Stimulated activated CD4-positive, alpha-beta T cell treated with anti-CD3 and anti-CD28 coated beads, Interleukin-4, amount 100 ng/mL, for 24 hours (primary cell): ENCODE measurements at places on chromosomes 5 and 9.

DNA sequence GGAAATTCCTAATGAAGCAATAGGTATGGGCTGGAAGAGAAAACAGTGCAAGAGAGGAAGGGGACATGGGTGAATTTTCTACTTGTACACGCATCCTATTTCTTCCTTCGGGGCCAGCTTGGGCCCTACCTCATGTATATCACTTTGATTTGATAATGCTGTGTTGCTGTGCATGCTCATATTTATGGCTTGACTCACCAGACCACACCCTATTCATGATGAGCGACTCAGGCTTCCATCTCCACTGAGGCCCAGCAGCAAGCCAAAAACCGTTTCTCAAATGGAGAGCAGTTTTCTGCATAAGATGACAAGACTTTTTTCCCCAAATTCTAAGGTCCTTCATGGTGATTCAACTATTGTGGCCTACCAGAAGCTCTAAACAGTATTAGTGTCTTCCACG lies 2039.1 kb upstream of the CDH9 start:
- no peak for DNase-seq

GRCh38 chr5:88552426-88552825 lies 283.8 kb upstream of the TMEM161B start:
- DNase-seq = no peak

DNA sequence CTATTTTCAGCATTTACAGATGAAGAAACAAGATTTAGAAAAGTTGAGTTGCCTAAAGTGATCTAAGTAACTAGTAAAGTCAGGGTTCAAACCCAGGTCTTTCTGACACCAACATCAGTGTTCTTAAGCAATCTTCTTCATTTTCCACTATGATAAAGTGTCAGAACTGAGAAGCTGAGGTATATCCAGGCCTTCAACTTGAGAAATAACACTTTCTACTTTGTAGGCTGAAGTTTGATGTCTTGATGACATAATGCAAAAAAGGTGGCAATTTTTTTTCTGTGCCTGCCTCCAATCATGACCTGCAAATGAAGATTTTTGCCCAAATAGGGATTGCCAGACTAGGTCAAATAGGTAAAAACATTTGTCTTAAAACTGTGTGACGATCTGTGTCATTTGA lies 81.3 kb downstream of the NR3C1 start:
- no peak for DNase-seq

- no peak for DNase-seq
These were observed 11.7 kb downstream of the ARPC5L start for GRCh38 chr9:124873664-124874063.

DNA sequence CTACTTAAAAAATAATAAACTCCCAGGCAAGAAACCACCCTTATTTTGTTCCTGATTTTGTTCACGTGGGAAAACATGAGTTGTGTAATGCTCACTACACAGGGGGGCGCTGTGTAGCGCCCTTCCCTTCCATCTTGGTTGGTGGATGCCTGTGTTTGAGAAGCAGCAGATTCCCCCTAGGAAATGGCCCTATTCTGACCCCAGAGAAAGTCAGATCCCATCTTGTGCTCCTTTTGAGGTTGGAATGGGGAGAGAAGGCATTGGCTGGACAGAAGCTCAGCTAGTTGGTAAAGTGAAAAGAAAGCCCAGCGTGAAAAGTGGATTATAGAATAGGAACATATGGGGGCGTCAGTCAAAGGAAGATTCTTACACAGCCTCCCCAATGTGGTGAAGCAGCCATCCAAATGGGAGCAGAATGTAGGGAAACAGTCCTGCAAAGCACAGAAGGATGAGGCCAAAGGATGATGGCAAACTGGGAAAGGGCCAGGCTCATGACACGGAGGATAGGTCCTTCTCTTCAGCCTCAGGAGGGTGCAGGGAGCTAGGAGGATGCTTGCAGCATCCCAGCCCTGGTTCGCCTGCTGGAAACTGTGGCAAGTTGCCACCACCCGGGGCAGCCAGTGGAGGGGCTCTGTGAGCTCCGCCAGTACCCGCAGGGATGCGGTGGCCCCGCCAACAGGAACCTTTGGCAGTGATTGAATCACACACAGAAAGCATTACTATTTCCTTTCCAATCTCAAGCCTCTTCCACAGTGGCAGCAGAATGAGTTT lies 314.2 kb upstream of the DAP start:
- DNase-seq = no peak
